ENCODE measurements at places on chromosomes 16 and 17. TPM values are rescaled to one million over a fixed set of nuclear protein-coding genes. Genes with fewer than 3 reads are reported as not detected.

KRT31 gene
- not detected for total RNA-seq

RIPOR1 gene
- 44.9 TPM for total RNA-seq

MC1R gene
- total RNA-seq = 9.6 TPM

FA2H gene
- not detected for total RNA-seq

SOCS1 gene
- 5.2 TPM for total RNA-seq

CPNE7 gene
- total RNA-seq = 3.2 TPM

RCVRN gene
- under 0.01 TPM for total RNA-seq

NPIPA3 gene
- 0.24 TPM for total RNA-seq

SEPTIN12 gene
- not detected for total RNA-seq

KRTAP2-3 gene
- not detected for total RNA-seq
